HAP-1 (cell line): ENCODE measurements at places on chromosomes 7 and 10.

- no peak for DNase-seq
Measured at GRCh38 chr7:90238022-90238421, 7.0 kb upstream of the CFAP69 start.

DNA sequence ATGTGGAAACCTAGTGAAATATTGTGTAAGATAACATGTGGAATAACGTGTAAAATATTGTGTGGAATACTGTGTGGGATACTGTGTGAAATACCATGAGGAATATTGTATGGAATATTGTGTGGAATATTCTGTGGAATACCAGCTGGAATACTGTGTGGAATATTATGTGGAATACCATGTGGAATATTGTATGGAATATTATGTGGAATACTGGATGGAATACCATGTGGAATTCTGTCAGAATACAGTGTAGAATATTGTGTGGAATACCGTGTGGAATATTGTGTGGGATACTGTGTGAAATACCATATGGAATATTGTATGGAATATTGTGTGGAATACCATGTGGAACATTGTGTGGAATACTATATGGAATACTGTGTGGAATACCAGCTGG, 134.6 kb upstream of the CHST15 start:
- DNase-seq, result no peak

GRCh38 chr7:73705551-73705920, 13.9 kb downstream of the STX1A start:
- DNase-seq, result no peak

DNA sequence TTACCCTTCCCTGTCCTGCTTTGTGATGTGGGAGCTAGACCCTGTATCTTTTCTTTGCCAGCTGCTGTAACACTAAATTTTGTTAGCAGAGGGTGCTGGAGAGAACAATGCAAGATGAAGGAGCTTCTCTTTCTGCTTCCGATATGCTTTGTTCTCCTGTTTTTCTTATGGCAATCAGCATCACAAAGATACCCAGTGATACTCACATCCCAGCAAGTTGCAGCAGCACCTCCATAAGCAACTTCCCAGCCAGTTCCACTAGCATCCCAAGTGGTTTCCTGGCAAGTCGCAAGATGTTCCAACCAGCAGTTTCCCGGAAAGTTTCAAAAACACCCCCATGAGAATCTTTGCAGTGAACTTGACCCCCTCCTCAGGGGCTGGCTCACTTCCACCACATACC, 148.6 kb downstream of the IMMP2L start:
- peak; percentile 28 for DNase-seq

DNA sequence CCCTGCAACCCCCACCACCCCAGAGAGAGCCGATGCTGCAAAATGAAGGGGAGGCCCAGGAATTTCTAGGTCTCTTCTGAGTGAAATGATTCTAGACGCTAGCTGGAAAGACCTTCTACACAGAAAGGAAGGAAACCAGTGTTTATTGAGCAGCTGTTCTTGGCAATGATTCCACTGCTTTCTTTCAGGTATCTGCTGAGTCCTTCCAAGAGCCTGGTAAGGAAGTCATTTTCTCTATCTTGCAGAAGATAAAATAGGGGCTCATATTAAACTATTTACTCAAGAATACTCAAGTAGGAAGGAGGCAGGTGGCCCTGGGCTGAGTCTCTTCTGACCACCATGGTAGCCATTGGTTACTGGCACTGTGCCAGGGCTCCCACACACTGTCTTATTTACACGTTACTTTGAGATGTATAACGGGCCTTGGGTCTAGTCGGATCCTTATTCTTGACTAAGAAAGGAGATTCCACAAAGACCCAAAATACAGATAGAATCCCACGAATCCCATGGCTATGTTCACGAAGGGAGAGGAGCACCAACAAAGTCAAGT, 112.1 kb downstream of the GALNT11 start:
- DNase-seq, result no peak

GRCh38 chr10:21184216-21184615, 287.1 kb upstream of the NEBL start:
- no peak for DNase-seq

GRCh38 chr7:47962262-47962661, 14.0 kb upstream of the PKD1L1 start:
- no peak for DNase-seq

- DNase-seq, result no peak
Measured at GRCh38 chr10:28082316-28082715, 83.4 kb upstream of the ODAD2 start.

DNA sequence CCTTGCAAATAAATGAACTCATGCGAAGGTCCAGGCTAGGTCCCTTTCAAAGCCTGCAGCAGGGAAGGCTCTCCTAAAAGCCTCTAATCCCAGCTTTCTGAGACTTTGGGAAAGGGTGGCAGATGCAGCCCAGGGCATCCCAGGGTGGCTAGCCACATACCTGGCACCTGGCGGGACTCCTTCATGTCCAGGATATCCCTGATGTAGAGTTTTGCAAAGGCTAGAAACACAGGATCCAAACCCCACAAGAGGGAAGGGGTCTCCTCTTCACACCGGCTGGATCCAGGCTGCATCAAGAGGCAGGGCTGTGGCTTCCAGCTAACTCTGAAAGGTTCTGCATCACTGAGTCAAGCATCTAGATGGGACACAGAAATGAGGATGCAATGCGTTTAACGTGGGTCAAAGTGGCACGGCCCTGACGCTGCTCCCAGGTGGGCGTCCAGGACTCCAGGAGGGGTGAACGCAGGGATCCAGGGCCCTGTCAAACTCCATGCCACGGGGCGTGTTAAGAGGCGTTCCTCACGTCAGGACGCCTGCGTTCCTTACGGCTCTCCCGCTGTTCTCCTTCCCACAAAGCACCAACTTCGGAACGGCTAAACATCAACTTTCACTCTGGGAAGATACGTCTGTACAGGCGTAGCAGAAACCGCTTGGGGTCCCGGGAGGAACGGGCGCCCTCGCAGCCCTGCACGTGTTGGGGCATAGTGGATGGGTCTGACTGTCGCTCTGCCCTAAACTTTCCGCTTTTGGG, 507 bp downstream of the STN1 start:
- DNase-seq, result peak; percentile 59

DNA sequence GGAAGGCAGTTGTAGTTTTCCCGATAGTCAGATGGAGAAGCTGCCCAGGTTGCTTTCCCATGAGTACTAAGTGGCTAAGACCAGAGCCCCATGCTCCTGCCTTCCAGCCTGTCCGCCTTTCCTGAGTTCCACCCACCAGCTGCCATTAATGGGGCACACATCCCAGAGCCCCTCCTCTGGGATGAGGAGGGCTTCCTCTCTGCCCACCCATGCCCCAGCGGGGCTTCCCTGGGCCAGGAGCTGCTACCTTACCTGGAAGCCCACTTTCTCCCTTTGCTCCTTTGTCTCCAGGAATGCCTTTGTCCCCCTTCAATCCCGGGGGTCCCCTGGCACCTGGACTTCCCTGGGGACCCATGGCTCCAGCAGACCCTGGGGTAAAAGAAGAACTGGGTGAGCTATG, 7.8 kb downstream of the SFTPD start:
- no peak for DNase-seq

DNA sequence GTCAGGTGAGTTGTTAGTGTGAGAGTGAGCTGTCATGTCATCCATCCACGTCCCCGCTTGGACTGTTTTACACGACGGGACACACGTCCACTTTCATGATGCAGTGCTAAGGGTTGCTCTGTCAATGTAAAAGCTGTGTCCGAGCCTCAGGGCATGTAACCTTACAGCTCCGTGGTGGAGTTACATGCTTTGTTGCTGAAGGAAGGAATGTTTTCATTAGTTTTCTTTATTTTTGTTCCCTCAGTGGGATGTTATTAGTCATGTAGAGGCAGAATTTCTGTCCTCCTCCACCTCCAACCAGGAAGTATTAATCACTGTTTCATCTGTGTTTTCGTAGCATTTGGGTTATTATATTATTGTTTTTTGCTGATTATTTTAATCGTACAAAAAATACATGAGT, 88.6 kb downstream of the NRG3 start:
- DNase-seq, result no peak

GRCh38 chr10:98435178-98435577, 11.6 kb downstream of the HPS1 start:
- no peak for DNase-seq

GRCh38 chr7:75650062-75650461, 88.7 kb downstream of the HIP1 start:
- no peak for DNase-seq

GRCh38 chr7:143387156-143387975, 6.2 kb downstream of the ZYX start:
- no peak for DNase-seq

GRCh38 chr7:123655614-123656013, at the start of gene LMOD2:
LMOD2 (plus strand) TSS chr7:123655866; CDS start chr7:123655964, 98 bp downstream.
- DNase-seq, result no peak

- DNase-seq, result no peak
Measured at GRCh38 chr10:129683519-129683918, 216.5 kb downstream of the MGMT start.

GRCh38 chr10:3347413-3348182, 175.0 kb upstream of the PITRM1 start:
- no peak for DNase-seq

DNA sequence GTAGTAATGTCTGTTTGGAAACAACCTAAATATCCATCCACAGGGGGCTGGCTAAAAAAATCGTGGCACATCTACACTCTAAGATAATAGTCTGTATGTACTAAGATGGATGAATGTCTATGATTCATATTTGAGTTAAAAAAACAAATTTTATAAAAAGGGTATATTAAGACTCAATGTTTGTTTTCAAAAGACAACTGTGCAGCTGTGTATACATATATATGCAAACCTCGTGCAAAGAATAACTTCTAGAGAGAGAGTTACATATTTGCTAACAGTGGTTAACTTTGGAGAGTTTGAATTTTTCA, 323.5 kb downstream of the PLXNA4 start:
- DNase-seq, result no peak

- no peak for DNase-seq
Measured at GRCh38 chr10:102090772-102091171, 25.6 kb downstream of the HPS6 start.

DNA sequence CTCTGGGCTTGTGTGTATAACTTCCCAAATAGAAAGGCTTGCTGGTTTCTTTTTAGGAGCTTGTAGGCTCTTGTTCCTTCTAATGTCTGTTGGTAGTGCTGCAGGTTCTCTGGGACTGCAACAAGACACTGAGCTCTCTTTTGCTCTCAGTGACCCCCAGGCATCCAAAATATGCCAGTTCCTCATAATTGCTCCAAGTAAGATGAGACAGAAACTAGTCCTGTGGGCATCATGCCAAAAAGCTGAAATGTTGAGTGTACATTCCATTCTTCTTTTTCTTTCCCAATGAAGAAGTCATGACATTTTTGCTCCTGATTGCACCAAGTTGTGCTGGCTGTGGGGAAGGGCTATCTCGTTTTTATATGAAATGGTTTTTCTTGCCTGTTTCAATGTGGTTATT, 7.1 kb upstream of the BTBD16 start:
- DNase-seq, result no peak

GRCh38 chr10:3760083-3760482, 24.9 kb downstream of the KLF6 start:
- DNase-seq, result no peak

GRCh38 chr7:111801277-111801676, 239.0 kb upstream of the IMMP2L start:
- DNase-seq, result no peak

DNA sequence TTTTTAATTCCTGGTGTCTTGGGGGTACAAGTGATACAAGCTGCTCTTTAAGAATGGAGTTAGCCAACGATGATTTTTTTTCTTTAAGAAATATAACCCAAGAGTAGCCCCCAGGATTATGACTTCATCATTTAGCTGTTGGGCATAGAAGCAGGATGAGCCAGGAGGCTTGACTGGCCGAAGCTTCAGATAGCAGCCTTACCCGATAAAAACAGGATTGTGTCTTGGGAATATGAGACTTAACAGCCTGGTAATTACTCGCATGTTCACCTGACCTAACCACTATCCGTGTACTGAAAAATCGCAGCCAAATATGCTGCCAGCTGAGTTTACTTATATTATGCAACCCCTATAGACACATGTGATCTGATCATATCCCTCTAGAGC, 346.0 kb upstream of the BMPER start:
- no peak for DNase-seq

DNA sequence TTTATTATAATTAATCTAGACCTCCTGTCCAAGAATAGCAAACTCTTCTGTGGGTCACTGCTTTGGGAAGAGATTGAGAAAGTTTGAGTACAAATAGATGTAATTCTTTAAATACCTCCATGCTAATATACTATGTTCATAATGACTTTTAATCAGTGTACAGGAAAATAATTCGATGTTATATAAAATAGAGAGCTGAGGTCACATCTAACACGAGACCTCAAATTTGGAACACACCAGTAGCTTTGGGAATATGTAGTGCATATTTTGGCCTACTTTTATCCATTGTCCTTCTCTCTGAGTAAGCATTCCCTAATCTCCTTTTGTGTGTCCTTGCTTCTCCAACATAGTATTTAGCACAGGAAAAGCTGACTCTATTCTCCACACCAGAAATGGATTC, 27.3 kb upstream of the CABCOCO1 start:
- DNase-seq, result no peak

DNA sequence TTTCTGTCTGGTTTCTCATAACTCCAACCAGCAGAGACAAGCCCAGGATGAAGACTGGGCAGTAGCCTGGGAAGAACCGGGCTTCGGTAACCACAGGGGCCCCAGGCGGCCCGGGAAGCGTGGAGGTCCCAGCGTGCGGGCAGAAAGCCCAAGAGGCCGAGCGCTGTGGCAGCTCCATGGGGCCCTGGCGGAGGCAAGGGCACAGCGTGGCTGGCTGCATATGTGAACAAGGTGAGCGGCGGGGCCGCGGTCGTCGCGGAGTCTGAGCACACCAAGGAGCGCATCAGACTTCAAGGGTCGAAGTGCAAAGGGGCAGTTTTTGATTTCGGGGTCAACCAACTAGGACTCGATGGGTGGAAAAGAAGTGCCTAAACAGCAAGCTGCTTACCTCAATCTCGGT, 45.9 kb downstream of the AKR1D1 start:
- DNase-seq, result no peak

- DNase-seq, result peak; percentile 64
Measured at GRCh38 chr7:95871075-95871848, 98.9 kb downstream of the DYNC1I1 start.

DNA sequence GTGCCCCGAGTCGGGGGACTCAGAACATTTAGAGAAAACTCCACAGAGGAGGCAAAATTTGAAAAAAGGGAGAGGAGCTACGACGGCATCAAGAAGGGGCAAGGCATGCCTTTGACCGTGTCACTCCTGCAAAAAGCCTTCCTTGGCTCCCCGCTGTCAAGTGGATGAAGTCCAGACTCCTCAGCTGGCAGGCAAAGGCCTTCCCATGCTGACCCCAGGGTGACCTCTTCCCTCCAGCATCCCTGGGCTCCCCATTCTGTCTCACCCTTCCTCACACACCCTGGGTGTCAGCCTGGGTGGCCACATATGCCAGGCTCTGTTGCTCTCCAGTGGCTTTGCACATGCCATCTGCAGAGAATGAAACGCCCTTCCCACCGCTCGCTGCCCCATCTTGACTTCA, 88.4 kb upstream of the ZMIZ1 start:
- DNase-seq, result no peak
